ENCODE measurements at places on chromosomes 7 and 10. TPM values are rescaled to one million over a fixed set of nuclear protein-coding genes. Genes with fewer than 3 reads are reported as not detected.
A peak's percentile ranks its signal among the peaks of the same experiment; 100 is the strongest.

Gene SHH
- 22.9 TPM for total RNA-seq

Gene PGAM2
- 1.3 TPM for total RNA-seq

Gene HHEX
- 10.1 TPM for total RNA-seq

Gene CLCN1
- total RNA-seq, result 0.15 TPM

Gene CCDC7
- total RNA-seq, result 6.0 TPM

Gene ETV1
- 7.4 TPM for total RNA-seq

Gene ABCC2
- 6.5 TPM for total RNA-seq

Gene FKBP6
- not detected for total RNA-seq

Gene CCAR1
- 102 TPM for total RNA-seq

Gene ITPRID1
- total RNA-seq, result not detected

Gene FOXP2
- 0.54 TPM for total RNA-seq

DNA sequence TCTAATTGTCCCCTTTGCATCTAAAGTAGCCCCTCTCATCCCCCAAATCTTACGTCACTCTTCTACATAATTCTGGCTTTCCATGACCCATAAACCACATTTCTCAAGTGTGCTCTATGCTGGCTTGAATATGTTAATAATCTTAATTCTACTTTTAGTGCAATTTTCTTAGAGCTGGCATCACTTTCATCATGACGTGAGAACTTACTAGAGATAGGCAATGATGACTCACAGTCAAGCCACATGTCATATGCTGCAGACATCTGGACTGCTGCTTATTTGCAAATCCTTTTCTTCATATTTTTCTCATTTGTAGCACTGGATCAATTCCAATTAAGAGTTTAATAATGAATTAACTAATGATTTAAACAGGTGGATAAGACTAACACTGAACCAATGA, 260.7 kb upstream of the PRKCQ start:
- no peak for DNase-seq

- DNase-seq, result no peak
Observed at GRCh38 chr10:30378201-30378995, 29.3 kb upstream of the MTPAP start.

- no peak for DNase-seq
Observed at GRCh38 chr10:114402871-114403540, 1.3 kb downstream of the AFAP1L2 start.

DNA sequence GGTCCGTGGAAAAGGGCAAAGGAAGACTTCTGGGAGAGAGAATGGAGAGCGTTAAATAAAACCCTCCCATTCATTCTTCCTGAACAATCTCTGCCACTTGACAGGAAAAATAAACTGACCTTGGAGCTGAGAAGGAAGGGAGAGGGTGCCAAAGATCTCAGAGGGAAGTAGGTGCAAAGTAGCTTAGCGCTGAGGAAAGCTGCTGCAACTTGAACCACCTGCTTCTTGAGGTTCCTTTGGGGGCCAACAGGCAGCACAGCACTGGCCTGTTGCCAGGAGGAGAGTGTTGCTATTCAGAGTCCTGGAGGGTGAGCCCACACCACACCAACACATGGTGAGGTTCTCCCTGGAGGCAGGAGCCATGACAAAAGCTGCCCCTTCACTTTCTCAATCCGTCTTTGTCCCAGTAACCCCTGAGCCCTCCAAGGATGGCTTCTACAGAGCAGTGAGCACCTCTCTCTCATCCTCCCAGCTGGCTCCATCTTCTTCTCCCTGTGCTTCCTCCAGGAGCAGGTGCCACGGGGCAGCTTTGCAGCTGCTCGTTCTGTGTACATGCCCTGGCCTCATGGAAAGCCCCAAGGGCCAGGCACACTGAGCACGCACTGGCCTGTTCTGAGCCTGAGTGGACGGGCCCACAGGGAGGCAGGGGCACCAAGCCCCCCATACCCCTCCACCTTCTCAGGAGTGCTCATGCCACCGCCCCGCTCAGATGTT, 101.3 kb downstream of the STRA8 start:
- DNase-seq, result no peak

DNA sequence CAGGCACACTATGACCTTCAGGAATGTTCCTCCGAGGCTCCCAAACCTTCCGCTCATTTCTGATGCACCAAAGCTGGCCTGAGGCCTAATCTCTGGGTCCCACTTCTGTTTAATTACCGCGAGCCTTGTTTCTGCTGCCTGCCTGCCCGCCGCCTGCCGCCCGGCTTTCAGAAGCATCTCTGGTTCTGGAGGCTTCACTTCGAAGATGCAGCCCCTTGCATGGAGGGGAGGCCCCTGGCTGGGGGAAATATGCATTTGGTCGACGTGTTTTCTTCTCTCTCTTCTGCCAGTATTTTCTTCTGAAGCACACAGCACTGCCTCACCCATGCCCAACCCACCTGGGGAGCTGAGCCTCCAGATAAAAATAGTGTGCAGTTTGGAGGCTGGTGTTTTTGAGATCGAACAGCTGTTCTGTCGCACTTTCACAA, 166.9 kb downstream of the PAXIP1 start:
- DNase-seq, result no peak

DNA sequence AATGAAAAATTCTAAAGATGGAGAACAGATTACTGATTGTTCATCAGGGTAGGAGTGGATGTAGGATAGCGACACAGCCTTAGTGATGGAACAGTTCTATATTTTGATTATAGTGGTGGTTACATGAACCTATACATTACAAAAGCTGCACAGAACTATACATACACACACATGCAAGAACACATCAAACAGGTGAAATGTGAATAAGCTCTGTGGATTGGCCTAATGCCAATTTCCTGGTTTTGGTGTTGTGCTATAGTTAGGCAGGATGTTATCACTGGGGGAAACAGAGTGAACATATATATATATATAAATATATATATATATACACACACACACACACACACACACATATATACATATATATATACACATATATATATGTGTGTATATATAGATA, 76.4 kb upstream of the PIK3CG start:
- no peak for DNase-seq

GRCh38 chr7:98930464-98930863, 52.1 kb downstream of the TRRAP start:
- DNase-seq, result no peak

- no peak for DNase-seq
Observed at GRCh38 chr7:47210281-47210854, 371.5 kb downstream of the TNS3 start.

DNA sequence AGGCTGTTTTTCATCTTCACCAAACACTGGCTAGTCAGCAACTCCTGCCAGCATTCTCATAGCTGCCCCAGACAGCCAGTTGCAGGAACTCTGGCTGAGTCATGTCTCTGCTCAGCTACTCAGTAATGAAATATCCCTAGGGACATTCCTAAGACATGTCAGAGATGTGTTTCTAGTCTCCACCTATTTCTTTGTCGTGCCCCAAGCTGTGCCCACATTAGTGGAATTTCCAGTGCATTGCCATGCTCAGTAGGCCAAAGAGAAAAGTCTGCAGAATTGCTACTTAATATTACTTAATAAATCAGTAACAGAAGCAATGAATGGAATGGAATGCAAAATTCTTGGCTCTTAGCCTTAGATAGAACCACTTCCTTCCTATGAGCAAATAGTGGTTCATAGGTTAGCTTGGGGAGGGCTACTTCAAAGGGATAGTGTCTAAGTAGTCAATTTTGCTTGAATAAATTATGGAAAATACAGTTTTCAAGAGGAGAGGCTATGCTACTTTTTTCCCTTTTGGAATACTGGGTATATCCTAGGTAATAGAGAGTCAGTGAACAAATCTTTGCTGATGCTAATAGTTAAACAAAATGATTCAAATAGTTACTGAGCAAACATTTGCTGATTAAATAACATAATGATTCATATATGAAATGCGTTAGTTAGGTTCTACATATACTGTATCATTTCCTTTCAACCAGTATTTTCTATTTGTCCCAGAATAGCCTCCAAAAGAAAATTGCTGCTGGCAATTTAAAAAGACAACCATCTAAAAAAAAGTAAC, 23.6 kb upstream of the SEMA3C start:
- peak; percentile 99 for DNase-seq

GRCh38 chr7:29282819-29283414, 88.3 kb downstream of the CHN2 start:
- DNase-seq, result no peak

DNA sequence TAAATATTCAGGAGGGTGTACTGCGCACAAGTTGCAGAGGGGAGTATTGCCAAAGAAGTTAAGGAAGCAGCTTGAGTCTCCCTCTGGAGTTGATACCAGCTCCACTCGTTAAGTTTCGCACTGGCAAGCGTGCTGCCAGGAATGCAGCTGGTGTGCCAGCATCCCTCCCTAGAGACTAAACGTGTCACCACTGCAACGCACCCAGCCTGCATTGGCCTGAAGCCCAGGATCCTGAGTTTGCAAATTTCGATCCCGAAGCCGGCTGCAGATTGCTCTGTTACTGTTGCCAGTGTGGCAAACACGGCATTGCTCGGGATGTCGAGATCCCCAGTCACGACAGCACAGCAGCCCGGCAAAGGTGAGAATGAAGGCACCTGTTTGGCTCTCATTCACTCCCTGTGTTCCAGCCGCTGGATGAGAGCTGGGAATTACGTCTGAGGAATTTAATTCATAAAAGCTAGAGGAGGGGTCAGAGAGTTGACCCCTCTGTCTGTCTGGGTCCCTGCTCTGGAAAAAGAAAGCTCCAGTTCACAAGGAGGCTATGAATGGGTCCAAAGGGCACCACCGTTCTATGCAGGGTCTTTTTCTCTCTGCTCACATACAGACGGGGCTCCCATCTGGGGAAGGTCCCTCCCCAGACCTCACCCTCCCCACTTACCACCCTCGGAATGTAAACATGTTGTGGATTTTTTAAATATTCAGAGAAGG, 61.0 kb downstream of the NRP1 start:
- peak; percentile 84 for DNase-seq

DNA sequence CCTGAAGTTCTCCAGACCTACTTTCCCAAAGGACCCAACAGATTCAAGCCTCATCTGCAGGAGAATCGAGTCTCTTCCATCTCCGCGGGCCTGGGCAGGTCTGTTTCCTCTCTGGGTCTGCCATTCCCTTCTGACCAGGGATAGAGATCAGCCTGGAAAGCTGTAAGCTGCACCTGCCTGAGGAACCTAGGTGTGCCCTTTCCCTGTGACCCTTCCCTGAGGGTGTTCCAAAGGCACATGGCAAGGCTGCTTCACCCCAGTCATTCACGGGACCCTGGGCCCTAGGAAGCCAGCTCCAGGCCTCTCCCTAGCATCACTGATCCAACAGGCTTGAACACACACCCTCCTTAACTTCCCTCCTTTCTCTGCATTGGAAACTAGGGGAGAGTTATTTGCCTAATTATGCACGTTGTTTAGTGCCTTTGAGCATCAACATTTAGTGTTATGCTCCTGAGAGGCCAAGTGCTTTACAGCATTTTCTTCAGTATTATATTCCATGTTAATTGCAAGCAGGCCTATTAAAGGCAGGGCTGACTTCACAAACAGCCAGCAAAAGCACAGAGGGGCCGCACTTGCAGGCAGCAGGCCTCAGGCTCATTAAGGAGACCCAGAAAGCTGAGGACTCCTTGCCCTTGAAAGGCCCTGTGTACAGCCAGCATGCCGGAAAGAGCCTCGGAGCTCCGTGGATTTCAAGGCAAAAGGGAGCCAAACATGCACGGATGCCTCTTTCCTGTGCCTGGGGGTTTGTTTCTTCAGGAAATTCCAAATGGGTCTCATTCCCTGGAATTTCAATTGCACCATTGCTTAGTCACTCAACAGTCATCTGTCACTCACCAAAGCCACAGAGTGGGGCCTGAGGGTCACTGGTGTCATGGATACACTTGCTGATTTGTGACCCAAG, 91.0 kb upstream of the FAM20C start:
- peak; percentile 22 for DNase-seq

DNA sequence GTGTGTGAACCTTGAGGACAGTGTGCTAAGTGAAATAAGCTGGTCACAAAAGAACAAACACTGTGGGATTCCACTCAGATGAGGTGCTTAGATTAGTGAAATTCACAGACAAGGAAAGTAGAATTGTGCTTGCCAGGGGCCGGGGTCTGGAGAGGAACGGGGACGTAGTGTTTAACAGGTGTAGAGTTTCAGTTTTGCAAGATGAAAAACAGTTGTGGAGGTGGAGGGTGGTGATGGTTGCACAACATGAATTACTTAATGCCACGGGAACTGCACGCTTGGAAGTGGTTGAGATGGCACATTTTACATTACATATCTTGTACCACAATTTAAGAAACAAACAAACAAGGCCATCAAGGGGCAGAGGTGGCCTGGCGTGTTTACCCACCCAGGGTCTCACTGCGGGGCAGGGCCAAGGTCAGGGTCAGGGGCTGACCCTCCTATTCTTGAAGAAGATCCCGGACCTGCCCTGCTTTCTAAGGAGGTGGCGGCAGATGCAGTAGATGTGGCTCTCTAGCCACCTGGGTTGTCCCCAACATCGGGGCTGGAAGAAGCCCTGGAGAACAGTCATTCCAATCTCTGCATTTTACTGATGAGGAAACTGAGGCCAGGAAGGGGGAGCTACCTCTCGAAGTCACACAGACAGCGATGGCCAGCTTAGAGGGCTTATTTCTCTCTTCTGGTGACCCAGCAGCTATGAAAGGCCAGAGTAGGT, 91.5 kb upstream of the LRRC4 start:
- no peak for DNase-seq

DNA sequence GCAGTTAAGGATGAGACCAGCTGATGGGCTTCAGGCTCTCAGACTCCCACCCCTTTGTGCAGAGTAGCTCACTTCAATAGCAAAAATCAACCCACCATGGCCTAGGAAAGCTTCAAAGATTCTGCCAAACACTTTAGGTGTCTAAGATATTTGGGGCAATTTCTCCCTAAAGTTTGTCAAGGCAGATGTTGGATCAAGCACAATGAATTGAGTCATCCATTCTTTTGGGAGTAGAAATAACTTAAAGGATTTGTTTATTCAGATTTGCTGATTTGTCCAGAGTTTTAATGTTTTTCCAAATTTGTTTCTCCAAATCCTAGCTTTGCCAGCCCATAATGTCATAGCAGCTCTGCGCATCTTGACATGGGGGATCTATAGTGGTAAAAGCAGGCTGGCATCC, 855.1 kb downstream of the LRMDA start:
- no peak for DNase-seq

DNA sequence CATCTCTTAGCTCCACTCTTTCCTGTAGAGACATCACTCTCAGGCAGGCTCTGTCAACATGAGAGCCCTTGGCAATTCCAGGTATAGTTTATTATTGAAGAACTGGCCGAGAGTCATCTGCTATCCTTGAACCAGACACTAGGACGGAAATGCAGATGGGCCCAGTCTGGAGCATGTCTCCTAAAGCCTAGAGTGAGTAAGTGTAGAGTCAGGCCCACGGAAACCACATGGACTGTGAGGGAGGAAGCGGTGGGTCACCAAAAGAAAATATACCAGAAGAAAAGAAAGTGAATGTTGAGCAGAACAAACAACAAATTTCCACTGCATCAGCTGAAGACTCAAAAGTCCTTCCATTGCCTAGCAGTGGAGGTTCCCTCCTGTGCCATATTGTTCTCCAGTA, 15.7 kb upstream of the RELN start:
- DNase-seq, result no peak

- DNase-seq, result no peak
Observed at GRCh38 chr10:102661658-102662028, 17.4 kb downstream of the TRIM8 start.
